ENCODE measurements at places on chromosomes 13 and 19.

- peak; percentile 72 for DNase-seq
Measured at GRCh38 chr19:38417544-38418506, 8.2 kb downstream of the RASGRP4 start.

DNA sequence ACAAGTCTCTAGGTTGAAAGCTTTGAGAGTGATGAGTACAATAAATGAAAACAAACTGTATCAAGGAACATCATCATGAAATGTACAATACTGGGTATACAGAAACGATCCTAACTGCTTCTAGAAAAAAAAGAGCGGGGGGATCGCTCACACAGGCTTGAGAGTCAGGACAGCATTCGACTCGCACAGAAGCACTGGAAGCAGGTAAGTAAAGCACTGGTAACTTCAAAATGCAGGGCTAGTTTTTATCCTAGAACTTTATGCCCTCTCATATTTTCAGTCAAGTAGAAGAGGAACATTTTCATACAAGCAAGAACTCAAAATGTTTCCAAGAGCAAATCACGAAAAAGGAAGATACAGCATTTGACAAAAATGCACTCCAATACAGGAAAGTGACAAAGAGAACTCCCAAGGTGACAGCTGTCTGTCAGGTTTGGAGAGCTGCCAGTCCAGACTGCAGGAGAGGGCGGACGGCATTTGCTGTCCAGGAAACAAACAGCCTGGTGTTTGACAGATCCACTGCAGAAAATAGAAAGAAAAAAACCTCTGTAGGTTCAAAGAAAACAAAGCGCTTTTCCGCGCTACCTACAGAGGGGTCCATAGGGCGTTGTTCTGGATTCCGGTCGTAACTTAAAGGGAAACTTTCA, 58.2 kb upstream of the XPO4 start:
- DNase-seq = no peak

DNA sequence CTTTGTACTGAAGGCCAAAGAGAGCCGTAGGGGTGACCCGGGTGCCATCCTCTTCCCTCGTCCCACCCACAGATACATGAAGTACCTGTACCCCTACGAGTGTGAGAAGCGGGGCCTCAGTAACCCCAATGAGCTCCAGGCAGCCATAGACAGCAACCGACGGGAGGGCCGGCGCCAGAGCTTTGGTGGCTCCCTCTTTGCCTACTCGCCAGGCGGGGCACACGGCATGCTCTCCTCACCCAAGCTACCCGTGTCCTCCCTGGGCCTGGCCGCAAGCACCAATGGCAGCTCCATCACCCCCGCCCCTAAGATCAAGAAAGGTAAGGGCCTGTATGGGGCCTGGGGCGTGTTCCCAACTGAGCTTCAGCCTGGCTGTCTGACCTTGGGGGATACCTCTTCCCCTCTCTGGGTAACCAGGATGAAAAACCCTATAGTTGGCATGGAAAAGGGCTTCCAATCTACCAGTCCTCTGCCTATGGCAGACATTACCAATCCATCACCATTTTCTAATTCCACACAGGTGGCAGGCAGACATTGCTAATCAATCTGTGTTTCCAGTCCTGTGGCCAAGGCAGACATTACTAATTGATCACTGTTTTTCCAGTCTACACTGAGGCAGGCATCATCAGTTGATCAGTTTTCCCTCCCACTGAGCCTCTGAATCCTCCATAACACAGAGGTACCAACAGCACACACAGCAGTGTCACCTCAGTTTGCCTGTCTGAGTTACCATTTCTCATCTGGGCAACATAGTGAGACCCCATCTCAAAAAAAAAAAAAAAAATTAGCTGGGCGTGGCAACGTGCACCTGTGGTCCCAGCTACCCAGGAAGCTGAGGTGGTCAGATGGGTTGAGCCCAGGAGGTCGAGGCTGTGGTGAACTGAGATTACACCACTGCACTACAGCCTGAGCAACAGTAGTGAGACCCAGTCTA, 19.1 kb upstream of the WDR18 start:
- no peak for DNase-seq

GRCh38 chr13:74555651-74556420, 421.6 kb upstream of the KLF12 start:
- no peak for DNase-seq

- no peak for DNase-seq
Measured at GRCh38 chr19:39001041-39001440, 25.5 kb upstream of the FBXO17 start.

GRCh38 chr19:15293781-15294491, 38.4 kb downstream of the BRD4 start:
- DNase-seq = no peak

All from CD4-positive, alpha-beta T cell treated with Interleukin-10 for 1 hour (primary cell).